Heart left ventricle (tissue), 16 donors: ENCODE measurements at places on chromosomes 11 and 22. TPM values are rescaled to one million over a fixed set of nuclear protein-coding genes. Genes with fewer than 3 reads are reported as not detected.

TMEM258 gene
- 115 TPM for total RNA-seq

CALCB gene
- total RNA-seq, result 0.13 TPM

ZNF215 gene
- total RNA-seq, result 0.56 TPM

FAM83F gene
- 2.4 TPM for total RNA-seq

PLAAT5 gene
- 1.7 TPM for total RNA-seq

KRTAP5-7 gene
- not detected for total RNA-seq

PAMR1 gene
- 9.2 TPM for total RNA-seq

GRIK4 gene
- not detected for total RNA-seq

RHOD gene
- 36.8 TPM for total RNA-seq

CBLIF gene
- not detected for total RNA-seq

USH1C gene
- 0.16 TPM for total RNA-seq

DCHS1 gene
- 11.4 TPM for total RNA-seq

ADM2 gene
- not detected for total RNA-seq

ZW10 gene
- 7.5 TPM for total RNA-seq

MRPL21 gene
- total RNA-seq, result 107 TPM

DEUP1 gene
- not detected for total RNA-seq

OR51B5 gene
- total RNA-seq, result not detected

TIMM8B gene
- total RNA-seq, result 168 TPM

FGF4 gene
- total RNA-seq, result not detected

SPI1 gene
- total RNA-seq, result 6.5 TPM

ANO9 gene
- total RNA-seq, result 0.21 TPM

BCL2L13 gene
- total RNA-seq, result 109 TPM

FOSL1 gene
- 6.4 TPM for total RNA-seq

PARVG gene
- total RNA-seq, result 1.8 TPM

FXYD6 gene
- 42.4 TPM for total RNA-seq

MYEOV gene
- total RNA-seq, result not detected

TEAD1 gene
- total RNA-seq, result 161 TPM
